ENCODE measurements at places on chromosomes 6 and 20.

DNA sequence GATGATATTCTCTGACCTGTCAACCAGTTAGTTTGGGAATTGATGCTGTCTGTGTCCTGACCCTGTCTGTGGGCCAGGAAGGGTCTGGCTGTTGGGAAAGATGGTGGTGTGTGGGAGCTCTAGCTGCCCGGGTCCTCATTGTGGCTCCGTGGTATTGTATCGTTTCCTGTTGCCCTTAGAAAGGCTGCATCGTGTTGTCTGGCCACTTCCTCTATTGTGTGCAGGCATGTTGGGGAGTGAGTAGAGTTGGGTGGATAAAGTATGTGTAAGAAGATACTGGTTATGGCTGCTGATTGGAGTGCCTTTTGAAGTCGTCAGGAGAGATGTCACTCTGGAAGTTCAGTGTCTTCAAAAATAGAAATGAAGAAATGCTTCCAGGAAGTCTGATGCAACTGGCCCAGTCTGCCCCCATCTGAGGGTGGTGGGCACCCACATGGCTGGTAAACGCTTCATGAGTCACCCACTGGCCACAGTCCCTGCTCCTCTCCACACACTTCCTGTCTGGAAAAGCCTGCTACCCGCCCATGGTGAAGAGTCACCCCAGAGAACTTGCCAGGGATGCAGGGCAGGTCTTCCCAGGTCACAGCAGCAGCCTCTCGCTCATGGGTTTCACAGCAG lies 27.9 kb downstream of the PPARD start:
- DNase-seq, result no peak

DNA sequence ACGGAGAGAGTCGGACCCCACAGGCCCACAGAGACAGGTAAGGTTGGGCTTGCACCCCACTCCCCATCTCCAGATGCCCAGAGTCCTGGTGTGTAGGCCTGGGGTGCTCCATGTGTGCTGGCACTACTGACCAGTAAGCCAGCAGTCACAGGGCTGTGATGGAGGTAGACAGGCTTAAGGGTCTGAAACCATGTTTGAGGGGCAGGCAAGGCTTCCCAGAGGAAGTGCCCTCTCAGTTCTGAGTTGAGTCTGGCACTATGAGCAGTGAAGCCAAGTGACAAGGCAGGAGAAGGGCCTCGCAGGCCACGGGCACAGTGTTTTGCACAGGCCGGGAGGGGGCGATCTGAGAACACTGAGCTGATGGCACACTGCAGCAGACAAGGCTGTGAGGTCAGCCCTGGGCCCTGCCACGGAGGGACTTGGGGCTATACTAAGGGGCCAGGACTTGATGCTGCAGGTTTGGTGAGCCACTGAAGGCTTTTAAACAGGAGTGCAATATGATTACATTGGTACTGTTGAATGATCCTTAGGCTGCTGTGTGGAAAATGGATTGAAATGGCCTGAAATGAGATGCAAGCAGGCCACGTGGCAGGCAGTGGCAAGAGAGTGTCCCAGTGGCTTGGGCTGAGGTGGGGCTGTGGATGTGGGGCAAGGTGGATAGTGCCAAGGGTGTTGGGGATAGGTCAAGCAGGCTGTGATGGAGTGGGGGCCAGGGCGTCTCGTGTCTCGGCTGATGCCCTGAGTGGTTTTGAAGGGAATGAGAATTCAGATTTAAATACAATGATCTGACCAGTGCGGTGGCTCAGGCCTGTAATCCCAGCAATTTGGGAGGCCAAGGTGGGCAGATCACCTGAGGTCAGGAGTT lies 20.3 kb downstream of the TTBK1 start:
- DNase-seq, result no peak

DNA sequence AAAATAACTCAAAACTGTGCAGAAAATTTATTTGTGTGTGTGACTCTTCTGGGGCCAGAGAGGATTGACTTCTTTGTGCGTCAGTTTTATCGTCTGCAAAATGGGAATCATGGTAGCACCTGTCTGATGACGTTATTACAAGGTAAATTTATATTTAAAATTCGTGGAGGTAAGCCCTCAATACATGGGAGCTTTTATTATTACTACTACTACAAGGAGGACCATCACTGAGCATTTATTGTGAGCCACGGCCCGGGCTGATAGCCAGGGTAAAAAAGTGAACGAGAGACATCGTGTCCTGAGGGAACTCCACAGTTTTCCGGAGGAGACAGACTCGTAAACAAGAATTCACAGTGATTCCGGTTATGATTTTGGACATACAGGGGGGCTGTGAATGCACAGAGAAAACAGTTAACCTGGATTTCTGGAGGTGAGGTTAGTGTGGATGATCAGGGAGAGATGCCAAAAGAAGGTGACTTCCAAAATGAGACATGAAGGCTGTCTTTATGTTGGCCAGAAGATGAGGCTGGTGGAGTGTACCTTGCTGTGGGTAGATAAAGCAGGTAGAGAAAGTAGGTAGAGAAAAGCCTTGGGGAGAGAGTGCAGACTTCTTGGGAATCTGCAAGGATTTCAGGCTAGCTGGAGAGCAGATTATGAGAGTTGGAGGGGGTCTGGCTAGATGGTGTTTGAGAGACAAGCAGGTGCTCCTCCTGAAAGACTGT lies 10.6 kb upstream of the SERINC3 start:
- DNase-seq, result no peak

GRCh38 chr6:111204305-111204704 lies 117.0 kb downstream of the SLC16A10 start:
- DNase-seq, result no peak

DNA sequence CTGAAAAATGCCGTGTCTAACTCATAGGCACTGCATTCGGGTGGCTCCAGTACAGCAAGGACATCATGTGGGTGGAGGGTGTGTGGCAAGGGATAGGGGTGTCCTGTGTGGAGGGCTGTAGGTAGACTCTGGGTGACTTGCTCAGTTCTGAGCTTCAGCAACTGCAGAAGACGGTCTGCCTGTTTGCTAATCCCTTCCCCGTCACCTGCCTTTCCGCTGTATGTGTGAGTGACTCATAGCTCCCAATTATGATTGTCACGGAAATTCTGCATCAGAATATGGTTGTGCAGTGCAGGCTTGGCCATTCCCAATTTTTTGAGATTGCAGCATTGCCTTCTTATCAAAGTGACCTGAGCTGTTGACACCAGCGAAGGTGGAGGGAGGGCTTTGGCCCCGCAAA lies 174.3 kb downstream of the CDH4 start:
- DNase-seq, result no peak

GRCh38 chr20:2748551-2749342 lies 51.7 kb downstream of the CPXM1 start:
- DNase-seq, result no peak

- peak; percentile 46 for DNase-seq
Measured at GRCh38 chr20:37914672-37915433, 11.9 kb downstream of the VSTM2L start.

GRCh38 chr20:35988910-35989463 lies 20.6 kb downstream of the CNBD2 start:
- DNase-seq, result no peak

GRCh38 chr6:157240059-157240959 lies 83.0 kb downstream of the TMEM242 start:
- no peak for DNase-seq

GRCh38 chr6:136524339-136524935 lies 25.8 kb downstream of the MAP7 start:
- no peak for DNase-seq

DNA sequence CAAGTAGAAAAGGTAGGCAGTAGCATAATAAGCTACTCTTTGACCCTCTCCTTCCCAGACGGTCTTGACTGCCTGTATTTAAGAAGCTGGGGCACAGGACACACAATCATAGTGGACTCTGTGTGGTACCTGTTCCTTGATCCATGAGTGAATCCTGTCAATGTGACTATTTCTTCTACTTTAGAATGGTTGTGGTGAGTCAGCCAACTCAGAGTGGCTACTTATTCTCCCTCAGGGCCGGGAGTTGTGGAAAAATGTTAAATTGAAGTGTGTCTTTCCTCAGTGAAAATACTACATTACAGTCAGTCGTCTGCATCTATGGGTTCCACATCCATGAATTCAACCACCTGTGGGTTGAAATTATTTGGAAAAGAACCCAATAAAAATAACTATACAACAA lies 30.8 kb upstream of the PREP start:
- no peak for DNase-seq

GRCh38 chr6:56708810-56709597 lies 66.3 kb upstream of the DST start:
- no peak for DNase-seq

- DNase-seq, result no peak
Measured at GRCh38 chr6:41558033-41558807, 12.0 kb downstream of the FOXP4 start.

DNA sequence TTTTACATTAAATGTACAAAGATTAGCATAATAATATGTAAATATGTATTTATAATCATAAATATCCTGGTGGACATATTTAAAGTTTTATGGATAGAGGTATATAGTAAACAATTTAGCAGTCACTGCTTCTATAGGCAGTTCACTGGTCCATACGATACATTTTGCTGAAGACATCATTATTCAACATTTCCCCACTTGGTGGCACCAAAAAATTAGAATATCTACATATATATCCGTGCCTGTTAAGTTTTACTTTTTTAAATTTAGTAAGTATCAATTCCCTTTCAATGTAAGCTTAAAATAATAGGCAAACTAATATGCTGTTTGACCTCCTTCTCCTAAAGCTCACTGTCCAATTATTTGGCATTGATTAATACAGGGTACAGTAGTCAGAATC lies 64.2 kb downstream of the LMBRD1 start:
- no peak for DNase-seq

- no peak for DNase-seq
Measured at GRCh38 chr6:164744301-164744700, 565.1 kb downstream of the C6orf118 start.

DNA sequence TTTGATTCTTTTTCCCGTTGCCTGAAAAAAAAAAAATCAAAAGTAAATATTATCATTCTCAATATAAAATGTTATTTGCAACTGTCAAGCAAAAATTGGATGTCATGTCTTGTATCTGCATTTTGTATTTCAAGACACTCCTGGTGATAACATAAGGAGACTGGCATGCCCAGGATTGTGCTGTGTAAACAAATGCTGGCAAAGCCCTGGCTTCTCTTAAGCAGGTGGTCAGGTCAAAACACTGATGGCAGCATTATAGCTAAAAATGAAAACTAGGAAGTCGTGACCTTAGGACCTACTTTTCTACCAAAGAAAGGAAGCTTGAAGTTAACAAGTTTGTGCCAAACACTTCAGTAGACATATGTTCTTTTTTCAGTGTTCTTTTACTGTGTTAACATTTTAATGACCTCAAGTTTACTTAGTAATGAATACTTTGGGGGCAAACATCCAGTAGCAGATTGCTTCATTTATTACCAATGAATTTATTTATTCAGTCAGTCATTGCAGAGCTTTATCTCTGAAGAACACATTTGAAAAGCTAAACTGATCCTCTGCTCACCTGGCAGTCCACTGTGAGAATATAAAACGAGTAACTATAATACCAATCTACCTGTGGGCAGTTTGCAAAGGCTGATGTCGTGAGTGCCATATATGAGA lies 243.1 kb upstream of the FLRT3 start:
- no peak for DNase-seq

DNA sequence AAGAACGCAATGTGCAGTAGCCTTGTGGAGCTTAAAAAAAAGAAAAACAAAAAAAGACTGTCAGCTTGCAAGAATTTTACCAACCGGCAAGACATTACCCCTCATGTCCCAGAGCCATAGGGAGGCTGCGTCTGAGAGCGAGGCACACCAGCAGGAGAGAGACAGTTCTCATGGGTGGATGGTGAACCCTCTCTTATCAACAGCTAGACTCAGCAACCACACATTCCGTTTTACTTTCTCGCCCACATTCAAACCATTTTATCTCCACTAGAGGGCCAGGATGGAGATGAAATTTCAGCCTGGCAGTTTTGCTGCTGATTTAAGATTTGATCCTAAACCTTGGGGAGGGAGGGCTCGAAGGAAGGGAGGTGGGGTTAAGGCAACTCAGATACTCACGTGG lies 247.0 kb downstream of the ATXN1 start:
- DNase-seq, result no peak

DNA sequence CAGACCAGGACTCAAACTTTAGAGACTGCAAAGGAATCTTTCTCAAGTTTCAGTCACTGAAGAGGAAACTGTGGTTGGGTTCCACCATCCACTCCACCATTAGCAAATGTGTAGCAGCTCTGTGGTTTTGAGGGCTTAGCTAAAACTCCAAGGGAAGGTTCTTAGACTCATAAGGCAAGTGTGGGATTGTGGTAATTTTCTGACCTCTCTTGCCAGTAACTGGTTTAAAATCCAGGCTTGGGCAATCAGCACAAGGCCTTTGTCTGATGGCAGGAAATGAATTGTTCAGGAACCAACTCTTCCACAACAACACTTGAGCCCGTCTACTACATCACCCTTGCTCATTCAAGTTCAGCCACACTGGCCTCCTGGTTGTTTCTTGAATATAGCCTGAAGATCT lies 68.6 kb upstream of the FBXL4 start:
- DNase-seq, result no peak

- DNase-seq, result no peak
Measured at GRCh38 chr20:35563834-35564233, 22.0 kb downstream of the ERGIC3 start.

DNA sequence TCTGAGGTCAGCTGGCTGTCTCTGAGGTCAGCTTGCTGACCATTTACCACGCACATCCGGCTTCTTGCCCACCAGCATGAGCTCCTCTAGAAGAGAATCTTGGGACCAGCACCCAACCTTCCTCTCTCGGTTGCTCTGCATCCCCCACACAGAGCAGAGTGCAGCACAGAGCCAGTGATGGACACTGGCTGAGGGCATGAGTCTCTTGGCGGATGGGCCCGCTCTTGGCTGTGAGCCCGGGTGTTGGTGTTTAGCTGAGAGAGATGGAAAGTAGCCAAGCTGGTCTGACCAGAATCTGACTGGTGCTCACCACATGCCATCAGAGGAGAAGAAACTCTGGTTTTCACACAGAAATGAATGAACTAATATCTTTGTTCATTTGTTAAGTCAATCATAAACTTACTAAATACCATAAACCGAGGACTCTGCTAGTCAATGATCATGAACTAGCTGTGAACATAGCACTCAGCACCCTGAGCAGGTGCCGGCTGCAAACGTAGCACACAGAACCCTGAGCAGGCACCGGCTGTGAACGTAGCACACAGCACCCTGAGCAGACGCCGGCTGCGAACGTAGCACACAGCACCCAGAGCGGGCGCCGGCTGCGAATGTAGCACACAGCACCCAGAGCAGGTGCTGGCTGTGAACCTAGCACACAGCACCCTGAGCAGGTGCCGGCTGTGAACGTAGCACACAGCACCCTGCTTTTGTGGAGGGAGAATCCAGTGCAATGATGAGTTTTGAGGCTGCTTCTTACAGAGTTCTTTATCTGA lies 10.4 kb upstream of the THBS2 start:
- DNase-seq, result no peak

DNA sequence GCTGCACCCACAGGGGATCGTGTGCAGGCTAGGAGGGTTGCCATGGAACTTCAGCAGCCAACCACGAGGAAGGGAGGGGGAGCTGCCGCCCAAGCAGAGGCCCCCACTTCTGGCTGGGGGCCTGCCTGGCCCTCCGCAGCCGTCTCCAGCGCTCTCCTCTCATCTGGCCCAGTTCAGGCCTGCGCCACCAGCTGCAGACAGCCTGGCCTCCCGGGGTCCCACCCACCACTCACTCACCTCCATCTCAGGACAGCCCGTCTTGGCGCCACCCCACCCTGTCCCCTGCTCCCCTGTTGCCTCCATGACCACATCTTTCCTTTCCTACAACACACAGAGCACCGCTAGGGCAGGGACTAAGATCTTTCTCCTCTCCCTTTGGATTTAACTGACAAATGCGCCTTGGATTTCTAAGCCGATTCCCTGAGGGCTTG lies 98.7 kb downstream of the ANKRD60 start:
- DNase-seq, result no peak
